Activated T-helper 9 cell treated with anti-CD3 and anti-CD28 coated beads, Interleukin-2, amount 50 U/mL, for 16 hours (primary cell): ENCODE measurements at places on chromosomes 4 and X.
A peak's percentile ranks its signal among the peaks of the same experiment; 100 is the strongest.

DNA sequence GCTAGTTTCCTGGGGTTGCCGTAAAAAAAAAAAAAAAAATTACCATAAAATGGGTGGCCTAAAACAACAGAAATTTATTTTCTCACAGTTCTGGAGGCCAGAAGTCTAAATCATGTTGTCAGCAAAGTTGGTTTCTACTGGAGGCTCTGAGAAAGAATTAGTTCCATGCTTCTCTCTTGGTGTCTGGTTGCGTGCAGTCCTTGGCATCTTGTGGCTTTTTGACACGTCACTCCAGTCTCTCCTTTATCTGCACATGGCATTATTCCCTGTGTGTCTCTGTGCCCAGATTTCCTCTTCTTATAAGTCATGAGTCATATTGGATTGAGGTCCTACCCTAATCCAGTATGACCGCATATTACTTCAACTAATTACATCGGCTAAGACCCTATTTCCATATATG is 38.7 kb downstream of the SPATA4 start:
- DNase-seq, result no peak

DNA sequence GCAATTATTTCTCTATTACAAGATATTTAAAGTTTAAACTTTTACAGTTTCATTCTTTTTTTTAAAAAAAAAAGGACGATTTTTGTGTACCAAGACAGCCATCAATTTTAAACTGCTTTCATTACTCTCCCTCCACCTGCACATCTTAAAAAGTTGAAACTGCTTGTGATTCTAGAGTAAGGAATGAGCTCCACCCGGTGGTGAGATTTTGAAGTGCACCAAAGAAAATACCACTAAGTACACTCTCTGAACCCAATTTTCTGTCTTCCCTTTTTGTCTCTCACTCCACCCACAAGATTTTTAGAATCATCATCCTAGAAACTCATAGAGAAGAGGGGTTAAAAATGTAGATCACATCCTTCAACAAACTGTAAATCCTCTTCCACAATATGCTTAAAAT is 91.3 kb upstream of the WDR44 start:
- no peak for DNase-seq

- DNase-seq, result no peak
Measured at GRCh38 chrX:11100281-11101035, 10.7 kb upstream of the HCCS start.

DNA sequence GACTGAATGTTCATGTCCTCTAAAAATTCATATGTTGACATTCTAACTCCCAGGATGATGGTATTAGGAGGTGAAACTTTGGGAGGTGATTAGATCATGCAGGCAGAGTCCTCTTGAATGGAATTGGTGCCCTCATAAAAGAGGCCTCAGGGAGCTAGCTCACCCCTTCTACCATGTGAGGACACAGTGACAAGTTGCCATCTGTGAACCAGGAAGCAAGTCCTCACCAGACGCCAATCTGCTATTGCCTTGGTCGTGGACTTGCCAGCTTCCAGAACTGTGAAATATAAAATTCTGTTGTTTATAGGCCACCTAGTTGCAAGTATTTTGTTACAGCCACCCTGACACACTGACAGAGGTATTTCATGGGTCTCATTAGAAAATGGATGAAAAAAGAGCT is 28.5 kb upstream of the LONRF3 start:
- DNase-seq, result no peak

DNA sequence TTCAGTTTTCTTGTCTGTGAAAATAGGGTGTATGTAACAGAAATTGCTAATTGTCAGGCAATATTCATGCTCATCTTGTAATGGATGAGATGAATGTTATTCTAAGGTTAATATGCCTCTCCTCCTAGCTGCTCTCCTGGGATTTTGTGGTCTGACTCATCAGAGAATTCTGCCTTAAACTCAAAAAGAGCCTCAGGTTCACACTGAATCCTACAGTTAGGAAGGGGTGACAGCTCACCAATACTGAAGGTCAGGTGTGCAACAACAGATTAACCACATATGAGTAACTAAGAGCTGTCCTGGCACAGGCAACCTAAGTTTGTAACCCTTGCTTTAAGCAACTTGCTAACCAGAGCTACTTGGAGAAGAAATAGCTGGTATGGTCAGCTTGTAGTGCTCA is 197.7 kb downstream of the SPATA18 start:
- no peak for DNase-seq

GRCh38 chr4:168128601-168129000 is 36.3 kb downstream of the ANXA10 start:
- DNase-seq, result no peak

DNA sequence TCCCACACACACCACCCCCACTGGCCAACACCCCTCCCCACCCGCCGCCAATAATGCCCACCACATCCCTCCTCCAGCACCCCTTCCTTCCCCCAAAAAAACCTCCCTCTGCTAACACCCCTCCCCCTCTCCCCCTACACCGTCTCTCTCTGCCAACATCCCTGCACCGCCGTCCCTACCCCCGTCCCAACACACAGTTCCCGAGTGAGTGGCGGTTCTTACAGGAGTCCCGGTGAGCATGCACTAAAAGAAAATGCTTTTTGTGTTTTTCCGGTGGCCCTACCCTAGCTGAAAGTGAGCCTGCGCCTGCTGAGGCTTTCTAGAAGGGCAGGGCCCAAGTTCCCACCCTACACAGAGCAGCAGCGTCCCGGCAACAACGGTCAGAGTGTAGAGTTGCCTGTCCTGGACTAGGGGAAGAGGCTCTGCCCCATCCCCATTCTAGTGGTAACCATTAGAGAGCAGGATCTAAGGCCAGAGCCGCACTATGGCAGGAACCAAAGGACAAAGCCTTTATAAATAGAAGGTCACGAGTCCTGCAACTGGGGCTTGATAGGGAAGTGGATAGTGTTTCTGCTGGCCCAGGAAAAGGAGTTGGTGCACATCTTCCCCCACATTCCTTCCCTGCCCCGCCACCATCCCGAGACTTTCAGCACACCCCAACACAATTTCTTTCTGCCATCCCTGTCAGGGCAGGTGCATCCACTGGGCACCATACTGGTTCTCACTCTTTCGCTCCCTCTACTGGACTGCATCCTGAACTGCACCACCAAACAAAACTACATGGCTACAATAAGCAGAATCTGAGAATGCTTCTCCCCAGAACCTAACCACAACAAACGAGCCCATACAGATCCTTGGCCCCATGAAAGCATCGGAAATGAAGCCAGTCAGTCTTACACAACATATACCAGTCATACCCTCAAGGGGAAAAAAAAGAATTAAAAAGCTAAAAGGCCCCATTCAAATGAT is 78.1 kb upstream of the PAGE3 start:
- peak; percentile 1 for DNase-seq

GRCh38 chr4:150123087-150123486 is 44.8 kb downstream of the DCLK2 start:
- no peak for DNase-seq

DNA sequence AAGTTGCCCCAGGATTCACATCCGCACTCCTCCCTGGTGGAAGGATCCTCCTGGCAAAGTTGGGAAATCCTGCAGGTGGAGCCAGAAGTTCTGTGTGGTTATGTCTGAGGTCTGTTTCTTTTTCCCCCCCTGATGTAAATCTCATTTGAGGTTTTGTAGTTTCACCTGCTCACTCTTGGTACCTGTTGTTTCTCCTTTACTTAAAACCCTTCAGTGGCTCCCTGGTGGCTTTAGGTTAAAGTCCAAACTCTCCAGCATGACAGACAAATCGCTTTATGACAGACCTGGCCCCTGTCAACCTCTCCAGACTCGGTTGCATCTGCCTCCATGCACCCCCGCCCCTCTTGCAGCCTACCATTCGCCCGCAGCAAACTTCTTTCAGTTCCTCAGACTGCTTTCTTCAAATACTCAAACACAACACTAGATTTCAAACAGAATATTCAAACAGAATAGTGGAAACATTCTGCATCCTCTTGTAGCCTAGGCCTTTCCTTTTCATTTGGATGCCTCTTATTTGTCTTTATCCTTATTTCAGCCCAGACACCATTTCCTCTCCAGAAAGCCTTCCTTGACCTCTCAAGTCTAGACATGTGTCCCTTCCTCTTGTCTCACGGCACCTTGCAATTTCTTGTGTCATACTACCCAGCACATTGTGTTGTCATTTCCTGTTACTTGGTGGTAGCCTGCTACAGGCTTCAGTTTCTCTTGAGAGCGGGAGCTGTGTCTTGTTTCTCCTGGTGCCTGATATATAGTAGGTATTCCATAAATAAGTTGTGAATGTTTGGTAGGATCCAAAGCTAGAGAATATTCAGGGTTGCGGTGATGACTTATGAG is 24.8 kb downstream of the IL13RA1 start:
- DNase-seq, result no peak

DNA sequence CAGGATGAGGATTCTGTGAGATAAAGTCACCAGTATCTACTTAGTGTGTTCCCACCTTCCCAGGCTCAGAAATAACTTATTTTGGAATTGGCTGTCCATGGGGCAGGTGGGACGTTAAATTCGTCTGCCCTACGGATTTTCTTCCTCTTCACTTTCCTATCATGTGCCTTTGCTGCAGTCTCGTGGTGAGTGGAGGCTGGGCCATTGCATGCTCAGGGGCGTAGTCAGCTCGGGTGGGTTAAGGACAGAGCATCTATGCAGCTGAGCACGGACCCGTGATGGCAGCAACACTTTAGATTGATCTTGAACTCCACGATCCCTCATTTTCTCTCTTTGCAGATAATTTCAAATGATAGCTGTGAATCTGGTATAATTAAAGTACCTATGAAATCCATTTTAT is 51.5 kb downstream of the CLDN22 start:
- no peak for DNase-seq

GRCh38 chr4:143617994-143618679 is 82.3 kb downstream of the FREM3 start:
- no peak for DNase-seq

- no peak for DNase-seq
Measured at GRCh38 chr4:126738926-126739325, 893.8 kb upstream of the INTU start.

DNA sequence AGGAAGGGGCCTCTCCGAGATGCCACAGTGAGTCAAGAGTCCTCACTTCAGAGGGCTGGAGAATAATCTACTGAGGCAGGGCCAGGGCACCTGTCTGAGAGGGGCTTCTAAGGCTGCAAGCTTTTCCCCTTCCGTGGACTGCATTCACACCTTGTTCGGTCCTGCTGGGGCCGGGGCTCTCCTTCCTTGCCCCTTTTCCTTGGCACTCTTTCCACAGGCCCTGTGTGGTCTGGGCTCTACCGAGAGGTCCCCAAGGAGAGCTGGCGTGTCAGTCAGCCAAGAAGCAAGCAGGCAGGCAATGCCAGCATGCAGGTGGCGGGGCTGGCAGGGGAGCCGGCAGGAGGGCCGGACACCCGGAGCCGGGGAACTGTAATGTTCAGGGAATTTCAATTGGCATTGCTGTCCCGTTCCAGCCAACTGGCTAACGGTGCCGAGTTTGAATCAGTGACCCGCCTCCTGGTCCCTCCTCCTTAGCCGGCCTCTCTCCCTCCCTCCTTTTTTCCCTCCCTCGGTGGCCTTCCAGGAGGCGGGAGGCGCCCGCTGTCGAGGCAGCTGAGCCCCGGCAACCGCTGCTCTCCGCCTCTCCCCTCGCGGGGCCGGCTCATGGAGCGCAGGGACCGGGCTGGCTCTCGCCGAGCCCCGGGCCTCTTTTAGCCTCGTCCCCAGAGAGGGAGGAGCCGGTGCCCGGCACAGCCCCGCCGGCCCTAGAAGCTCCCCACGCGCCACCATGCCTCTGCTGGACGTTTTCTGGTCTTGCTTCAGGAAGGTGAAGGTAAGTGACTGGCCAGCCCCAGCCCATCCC is at the start of gene STARD8:
STARD8 (plus strand) TSS at position 511 of the 802 bp plus-strand sequence; CDS start at position 728, 217 bp downstream.
- DNase-seq, result no peak

- no peak for DNase-seq
Measured at GRCh38 chr4:76623217-76624045, 188.4 kb downstream of the SHROOM3 start.

DNA sequence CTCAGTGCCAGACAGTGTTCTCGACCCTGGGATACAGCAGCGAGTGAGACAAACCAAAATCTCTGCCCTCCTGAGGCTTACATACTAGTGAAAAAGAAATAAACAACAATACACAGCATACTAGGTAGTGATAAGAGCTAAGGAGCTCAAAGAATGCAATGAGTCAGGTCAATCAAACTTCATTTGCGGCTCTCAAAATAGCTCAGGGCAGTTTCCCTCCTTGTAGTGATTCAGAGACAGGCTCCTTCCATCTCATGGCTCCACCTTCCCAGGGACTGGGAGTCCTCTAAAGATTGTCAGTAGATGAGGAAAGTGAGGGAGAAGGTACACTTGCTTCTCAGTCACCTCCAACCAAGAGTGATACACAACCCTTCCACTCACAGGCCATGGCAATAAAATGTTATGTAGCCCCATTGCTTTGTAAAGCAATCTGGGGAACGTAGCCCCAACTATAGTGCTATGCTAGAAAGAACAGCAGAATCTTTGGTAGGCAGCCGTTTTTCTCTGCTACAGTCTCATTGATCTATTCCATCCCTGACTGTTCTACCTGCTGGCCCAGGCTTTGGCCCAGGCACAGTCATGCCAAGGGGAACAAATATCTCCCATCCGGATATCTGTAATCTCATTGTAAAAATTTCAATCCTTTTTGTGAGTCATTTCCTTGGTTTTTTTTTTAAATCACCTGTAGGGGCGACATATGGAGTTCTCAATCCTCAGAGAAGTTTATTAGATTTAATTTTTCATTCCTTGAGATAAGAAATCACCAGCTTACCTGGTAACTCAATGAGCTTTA is 183.1 kb upstream of the S100G start:
- DNase-seq, result no peak

DNA sequence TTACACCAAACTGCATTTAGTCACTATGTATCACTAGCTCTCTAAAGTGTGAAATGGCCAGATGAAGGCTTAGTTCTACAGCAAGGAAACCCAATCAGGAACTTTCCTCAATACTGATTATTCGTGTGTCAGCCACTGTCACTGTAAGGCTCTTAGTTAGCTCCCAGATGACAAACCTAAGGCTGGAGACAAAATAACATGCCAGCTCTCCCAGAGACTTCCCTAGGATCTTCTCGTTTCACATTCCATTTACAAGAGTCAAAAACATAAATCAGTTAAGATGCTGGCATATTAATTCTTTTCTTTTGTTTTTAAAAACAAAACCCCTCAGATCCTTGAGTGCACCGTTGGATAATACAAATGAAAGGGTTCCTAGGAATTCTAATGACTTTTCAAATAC is 88.2 kb upstream of the TFDP3 start:
- no peak for DNase-seq

DNA sequence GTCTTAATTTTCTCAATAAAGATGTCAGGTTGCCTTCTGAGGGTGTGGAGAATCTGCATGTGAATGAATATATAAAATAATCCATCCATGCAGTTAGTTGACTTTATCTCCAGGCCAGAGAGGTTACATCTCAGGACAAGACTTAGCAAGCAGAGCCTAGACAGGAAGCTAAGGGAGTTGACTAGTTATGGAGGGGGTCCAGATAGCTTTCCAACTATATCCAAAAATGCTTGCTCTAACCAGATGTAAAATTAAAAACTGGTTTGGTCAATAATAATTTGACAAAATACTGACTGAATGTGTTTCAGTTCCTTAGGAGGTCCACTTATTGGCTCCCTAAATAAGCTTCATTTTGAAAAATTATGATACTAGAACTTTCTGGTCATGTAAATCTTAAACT is 101.4 kb downstream of the PAPSS1 start:
- no peak for DNase-seq
